ENCODE measurements at places on chromosomes 16 and 17. TPM values are rescaled to one million over a fixed set of nuclear protein-coding genes. Genes with fewer than 3 reads are reported as not detected.

DNA sequence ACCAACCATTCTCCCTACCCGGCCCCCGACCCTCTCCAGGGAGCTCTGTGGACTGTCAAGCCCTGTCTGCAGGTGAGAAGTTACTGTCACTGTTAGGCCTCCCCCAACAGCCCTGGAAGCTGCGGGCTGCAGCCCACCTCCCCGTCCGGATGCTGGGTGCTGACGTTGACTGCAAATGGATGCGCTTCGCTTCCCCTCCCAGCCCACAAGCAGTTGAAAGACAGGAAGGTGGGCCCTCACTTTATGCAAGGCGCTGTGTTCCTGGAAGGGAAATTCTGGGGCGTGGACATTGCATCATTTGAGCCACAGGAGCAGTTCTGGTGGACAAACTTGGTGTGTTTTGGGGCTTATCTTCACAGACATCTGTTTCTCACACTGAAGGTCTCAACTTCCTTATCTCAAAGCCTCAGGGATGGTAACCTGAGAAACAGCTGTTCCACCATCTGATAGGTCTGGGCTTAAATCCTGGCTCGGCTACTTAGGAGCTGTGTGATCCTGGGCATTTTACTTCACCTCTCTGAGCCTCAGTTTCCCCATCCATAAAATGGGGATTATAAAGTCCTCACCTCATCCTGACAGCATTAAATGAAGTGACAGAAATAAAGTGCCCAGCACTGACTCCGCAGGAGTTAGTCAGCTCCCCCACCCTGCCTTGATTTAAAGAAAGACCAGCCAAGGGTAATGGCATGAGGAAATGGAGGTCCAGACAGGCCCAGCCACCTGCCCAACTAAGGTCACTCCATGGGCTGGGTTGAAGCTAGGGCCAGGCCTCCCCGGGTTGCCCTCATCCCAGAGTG is 4.6 kb upstream of the DRC7 start:
- no peak for DNase-seq

DNA sequence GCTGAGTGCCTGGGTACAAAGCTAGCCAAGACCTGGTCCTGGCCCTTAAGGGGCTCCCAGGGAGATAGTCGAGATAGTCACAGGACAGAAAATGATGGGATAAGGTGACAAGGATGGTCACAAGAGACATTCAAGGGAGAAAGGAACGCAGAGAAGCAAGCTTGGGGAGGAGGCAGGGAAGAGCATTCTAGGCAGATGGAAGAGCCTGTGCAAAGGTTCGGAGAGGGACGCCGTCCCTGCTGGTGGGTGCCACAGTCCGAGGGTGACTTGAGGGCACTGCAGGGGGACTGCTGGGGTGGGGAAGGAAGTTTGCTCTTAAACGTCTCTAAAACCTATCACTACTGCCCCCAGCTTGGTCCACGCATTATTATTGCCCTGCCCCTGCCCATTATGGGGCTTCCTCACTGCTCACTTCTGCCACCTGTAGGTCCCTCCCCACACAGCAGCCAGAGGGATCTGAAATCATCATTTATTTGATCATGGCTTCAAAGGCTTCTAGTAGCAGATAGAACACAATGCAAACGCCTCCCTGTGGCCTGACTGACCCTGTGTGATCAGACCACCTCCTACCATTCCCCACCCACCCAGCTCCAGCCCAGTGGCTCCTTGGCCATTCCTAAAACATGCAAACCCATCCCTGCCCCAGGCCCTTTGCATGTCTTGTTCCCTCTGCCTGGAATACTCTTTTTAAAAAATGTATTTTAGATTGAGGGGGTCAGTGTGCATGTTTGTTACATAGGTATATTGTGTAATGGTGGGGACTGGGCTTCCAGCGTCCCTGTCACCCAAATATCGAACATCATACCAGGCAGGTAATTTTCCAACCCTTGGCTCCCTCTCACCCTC is 60.3 kb downstream of the RMI2 start:
- DNase-seq = no peak

DNA sequence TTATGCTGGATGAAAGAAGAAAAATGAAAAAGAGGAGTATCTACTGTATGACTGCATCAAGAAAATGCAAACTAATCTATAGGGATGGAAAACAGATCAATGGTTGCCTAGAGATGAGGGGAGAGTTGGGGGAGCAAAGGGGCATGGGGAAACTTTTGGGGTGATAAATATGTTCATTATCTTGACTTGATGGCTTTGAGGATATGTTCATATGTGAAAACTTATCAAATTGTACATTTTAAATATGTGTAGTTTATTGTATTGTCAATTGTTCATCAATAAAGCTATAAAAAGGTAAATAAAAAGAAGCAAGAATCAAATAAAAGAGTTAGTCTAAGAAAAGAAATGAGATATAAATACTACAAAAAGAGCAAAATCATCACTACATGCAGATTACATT is 19.7 kb upstream of the SRCIN1 start:
- no peak for DNase-seq

- no peak for DNase-seq
Measured at GRCh38 chr16:9318764-9319163, 227.3 kb downstream of the HAPSTR1 start.

GRCh38 chr17:73896966-73897365 is 252.7 kb upstream of the SDK2 start:
- no peak for DNase-seq

GRCh38 chr17:7862692-7863437 is 5.1 kb downstream of the CYB5D1 start:
- no peak for DNase-seq

DNA sequence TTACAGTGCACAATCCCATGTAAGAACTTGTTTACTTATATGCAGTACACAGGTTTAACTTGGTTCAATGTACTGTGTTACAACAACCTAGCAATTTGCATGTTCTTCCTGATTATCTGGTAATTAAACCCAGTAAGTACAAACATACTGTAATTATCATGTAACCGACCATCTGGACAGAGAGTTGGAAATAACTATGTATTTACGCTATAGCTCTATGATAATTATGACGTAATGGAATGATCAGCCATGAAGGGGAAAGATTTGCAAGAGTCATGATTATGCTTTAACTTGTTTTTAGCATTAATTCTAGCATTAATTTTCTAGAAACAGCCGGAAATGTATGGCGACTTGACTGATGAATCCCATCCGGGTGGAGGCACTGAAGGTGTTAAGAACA is 74.8 kb upstream of the SALL1 start:
- no peak for DNase-seq

DNA sequence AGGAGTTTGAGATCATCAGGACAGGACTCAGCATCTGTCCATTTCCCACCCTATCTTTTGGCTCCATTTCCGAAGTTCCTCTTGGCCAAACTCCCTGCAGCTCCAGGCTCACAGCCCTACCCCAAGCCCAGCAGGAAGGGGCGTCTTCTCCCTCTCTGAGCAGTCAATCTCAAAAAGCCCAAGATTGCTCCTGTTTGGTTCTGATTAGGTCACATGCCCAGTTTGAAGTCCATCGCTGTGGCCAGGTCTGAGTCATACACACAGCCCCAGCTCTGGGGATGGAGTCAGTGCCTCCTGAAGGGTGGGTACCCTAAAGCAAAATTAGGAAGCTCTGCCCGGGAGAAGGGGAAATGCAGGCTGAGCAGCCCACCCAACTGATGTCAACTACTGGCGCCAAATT is 23.9 kb downstream of the SNX20 start:
- DNase-seq = no peak

DNA sequence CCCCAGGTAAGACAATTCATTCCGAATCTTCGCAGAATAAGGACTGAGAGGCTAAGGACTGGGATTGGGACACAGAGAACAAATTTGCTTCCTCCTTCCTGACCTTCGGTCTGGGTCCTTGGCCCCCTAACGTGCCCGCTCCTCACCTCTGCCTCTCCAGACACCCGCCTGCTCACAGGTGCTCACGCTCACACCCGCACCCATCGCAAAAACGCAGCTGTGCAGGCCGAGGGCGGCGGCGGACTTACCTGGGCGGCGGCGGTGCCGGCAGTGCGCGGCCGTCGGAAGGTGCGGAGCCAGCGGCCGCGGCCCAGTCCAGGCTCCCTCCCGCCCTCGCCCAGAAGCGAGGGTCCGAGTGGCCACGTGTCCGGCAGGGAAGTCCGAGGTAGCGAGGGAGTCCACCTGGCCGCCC is 7.1 kb upstream of the HOXB9 start:
- no peak for DNase-seq

DNA sequence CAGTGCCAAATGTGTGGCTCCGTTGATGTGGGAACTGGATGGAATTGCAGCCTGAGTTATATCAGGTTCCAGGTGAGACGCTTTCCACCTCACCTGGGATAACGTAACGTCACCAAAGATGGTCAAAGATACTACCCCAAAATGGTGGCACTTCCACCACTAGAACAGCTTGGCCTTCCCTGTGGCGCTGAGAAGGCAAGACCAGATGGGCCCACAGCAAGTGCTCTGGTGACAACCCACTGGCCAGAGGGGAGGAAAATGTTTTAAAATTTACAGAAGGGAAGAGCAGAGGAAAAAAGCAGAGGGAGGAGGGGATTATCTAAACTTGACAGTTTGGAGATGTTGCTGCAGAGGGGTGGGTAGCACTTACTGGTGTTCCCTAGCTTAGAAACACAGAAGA is 7.5 kb upstream of the ITGA2B start:
- no peak for DNase-seq

GRCh38 chr17:2770129-2770528 is 20.7 kb upstream of the CCDC92B start:
- DNase-seq = no peak

GRCh38 chr16:3254309-3254708 is 2.1 kb downstream of the MEFV start:
- no peak for DNase-seq

DNA sequence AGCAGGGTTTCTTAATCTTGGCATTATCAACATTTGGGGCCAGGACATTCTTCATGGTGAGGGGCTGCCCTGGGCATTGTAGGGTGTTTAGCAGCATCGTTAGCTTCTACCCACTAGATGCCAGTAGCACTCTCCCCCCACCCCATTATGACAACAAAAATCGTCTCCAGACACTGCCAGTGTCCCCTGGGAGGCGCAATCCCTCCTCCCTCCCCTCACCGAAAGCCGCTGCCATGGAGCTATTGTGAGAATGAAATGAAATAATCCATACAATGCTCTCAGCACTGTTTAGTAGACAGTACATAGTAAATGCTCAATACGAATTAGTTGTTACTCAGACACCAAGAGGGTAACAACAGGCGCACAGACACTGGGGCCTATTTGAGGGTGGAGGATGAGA is 502.9 kb downstream of the NPIPA7 start:
- DNase-seq = no peak

- DNase-seq = no peak
Measured at GRCh38 chr17:77356690-77357201, 216.0 kb downstream of the SEC14L1 start.

- no peak for DNase-seq
Measured at GRCh38 chr17:33019161-33019890, 27.7 kb downstream of the SPACA3 start.

DNA sequence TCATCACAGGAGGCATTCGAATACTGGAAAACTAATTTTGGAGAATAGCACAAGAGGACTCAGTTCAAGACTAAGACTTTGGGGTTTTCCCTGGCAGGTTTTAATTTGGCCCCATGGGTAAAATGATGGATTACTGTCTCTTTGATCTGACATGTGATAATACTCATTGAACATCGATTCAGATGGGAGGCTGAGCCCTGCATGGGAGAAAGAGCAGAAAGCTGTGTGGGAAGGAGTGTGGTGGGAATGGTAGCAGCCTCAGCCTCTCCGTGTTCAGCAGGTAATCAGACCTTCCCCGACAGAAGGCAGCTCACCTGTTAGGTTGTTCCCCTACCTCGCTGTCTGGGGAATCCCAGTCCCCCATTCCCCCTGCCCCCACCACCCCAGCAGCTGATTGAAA is 124.7 kb upstream of the TNRC6C start:
- DNase-seq = no peak

GRCh38 chr17:81517339-81518112 is 4.9 kb upstream of the ACTG1 start:
- peak; percentile 53 for DNase-seq

DNA sequence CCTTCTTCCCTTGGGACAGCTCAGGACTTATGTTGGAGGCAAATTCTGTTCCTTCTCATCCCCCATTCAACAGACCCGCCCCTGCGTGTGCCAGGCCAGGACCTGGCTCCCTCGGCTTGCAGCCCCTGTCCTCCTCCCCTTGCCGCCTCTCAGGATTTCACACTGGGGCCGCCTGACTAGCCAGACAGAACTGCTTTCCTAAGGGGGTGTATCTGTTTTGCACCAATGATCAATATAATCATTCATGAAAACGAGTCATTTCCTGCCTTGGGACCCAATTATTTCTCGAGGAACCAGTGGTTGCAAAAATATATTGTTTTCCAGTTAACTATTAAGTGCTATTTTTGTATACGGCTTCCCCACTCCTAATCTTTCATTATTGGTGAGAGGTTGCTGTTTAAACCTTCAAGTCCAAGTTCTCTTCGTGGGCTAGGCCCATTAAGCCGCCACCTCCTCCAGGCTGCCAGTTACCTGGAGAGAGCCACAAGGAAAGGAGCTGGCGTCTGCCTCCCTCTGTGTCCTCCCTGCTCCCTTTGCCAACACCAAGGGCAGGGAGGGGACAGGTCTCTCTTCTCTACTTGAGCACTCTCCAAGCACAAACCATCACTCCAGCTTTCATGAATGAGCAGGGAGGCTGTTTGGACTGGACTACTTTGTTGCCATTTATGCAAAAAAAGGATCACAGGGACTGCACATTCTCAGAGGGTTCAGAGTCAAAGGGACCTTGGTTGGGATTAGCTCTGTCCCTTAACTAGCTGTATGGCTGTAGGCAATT is 8.9 kb downstream of the DCAKD start:
- no peak for DNase-seq

DNA sequence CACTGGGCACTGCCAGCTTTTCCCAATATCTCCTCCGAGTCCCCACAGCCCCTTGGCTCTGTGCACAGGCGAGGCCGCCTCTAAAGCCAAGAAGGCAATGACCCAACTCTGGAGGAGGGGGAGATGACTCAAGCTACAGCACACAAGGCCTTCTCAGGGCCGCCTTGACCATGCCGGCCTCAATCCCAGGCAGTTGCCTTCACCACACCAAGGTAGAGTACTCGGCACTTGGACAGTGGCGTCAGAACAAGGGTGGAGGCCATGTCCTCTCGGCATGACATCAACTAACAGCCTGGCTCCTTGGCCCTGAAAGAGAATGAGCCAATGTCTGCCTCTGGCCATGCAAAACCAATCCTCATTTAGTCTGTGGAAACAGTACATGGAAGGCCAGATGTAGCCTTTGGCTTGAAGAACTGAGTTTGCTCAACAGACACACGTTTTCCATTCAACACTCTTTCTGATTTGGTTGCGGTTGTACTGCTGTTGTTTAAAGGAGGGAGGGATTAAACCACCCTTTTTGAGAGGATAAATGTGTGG is 139.6 kb downstream of the XYLT1 start:
- DNase-seq = no peak

GRCh38 chr16:53773150-53773846 is 69.3 kb downstream of the FTO start:
- no peak for DNase-seq

Gene COPZ2
- total RNA-seq = 33.5 TPM

Gene DNAAF8
- 4.4 TPM for total RNA-seq

Gene DPEP2NB
- not detected for total RNA-seq

Gene ZNF385C
- total RNA-seq = 1.6 TPM

Gene CCL17
- total RNA-seq = 24.2 TPM

Gene KCNG4
- total RNA-seq = not detected
